Psoas muscle (tissue), 8 donors: ENCODE measurements at places on chromosomes 7 and 10. TPM values are rescaled to one million over a fixed set of nuclear protein-coding genes. Genes with fewer than 3 reads are reported as not detected.

The NAT16 gene
- total RNA-seq, result not detected

DNA sequence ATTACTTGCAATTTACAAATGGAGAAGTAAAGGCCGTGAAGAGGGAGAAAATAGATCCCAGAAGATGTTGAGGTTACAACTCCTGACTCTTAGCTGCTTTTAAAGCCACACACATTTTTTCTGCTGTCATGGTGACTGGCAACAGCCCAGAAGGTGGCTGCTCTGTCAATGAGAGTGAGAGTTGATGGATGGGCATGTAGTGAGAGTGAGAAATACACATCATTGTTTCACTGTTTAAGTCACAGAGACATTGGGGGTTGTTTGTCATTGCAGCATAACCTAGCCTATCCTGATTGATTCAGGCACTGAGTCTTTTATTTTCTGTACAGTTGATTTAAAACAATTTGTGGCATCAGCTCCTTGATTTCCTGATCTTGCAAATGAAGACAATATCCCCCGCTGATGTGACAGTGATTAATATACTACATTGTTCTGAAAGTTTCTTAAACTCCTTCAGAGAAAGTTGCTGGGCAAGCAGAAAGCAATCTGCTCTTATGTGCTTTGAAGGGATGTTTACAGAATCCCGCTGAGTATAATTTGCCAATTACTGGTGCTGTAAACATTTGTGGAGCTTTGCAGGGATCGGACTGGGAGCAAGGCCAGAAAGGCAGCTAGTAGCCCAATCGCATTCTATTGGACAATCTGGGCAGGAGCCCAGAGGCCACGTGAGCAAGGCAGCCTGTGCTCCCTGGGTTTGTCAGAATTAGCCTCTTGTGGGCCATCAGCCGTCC lies 229.6 kb downstream of the PRPF18 start:
- H3K36me3 ChIP-seq, result no peaks in the 10 kb centered on the region
- H3K27ac ChIP-seq, result no peak overlapping the region
- H3K4me3 ChIP-seq, result no peak overlapping the region
- DNase-seq, result peak; percentile 40
- H3K4me1 ChIP-seq, result no peaks in the 10 kb centered on the region

DNA sequence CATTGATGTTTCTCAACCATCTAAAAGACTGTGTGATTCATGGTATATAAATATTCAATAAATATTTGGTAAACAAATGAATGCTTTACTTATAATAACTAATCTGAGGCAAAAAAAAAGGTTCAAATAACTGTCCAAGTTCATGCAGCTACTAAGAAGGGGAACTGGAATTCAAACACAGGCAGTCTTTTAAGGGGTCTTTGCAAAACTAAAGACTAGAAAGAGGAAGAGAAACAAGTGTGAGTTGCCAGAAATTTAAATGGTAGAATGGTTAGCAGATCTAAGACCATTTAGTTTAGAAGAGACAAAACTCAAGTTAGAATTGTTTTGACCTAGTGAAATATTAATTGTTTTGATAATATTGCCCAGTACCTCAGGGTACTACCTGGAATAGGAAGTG lies 642.0 kb upstream of the LRRN3 start:
- no peaks in the 10 kb centered on the region for H3K36me3 ChIP-seq
- DNase-seq, result no peak
- H3K4me3 ChIP-seq, result no peak overlapping the region

GRCh38 chr7:126605056-126605455 lies 647.7 kb downstream of the GRM8 start:
- H3K4me3 ChIP-seq, result no peak overlapping the region
- H3K27me3 ChIP-seq, result no peaks in the 10 kb centered on the region
- H3K27ac ChIP-seq, result no peak overlapping the region
- DNase-seq, result no peak
- H3K36me3 ChIP-seq, result no peaks in the 10 kb centered on the region

DNA sequence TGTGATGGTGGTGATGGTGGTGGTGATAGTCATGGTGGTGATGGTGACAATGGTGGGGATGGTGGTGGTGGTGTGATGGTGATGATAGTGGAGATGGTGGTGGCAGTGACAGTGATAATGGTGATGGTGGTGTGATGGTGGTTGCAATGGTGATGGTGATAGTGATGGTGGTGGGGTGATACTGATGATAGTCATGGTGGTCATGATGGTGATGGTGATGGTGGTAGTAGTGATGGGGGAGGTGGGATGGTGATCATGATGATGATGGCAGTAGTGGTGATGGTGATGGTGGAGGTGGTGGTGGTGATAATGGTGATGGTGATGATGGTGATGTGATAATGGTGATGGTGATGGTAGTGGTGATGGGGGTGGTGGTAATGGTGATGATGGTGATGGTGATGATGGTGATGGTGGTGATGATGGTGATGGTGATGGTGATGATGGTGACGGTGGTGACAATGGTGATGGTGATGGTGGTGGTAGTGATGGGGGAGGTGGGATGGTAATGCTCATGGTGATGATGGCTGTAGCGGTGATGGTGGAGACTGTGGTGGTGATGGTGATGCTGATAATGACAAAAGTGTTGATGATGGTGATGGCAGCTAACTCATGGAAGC lies 4.7 kb upstream of the PWWP2B start:
- H3K27ac ChIP-seq, result no peak overlapping the region
- no peak overlapping the region for H3K4me3 ChIP-seq
- H3K27me3 ChIP-seq, result no peaks in the 10 kb centered on the region
- peaks cover 12% of the 10 kb centered on the region for H3K4me1 ChIP-seq

- H3K27me3 ChIP-seq, result no peaks in the 10 kb centered on the region
- H3K4me3 ChIP-seq, result no peak overlapping the region
- no peak overlapping the region for H3K27ac ChIP-seq
- H3K4me1 ChIP-seq, result peaks cover 66% of the 10 kb centered on the region
These were observed 7.6 kb downstream of the ZRANB1 start for GRCh38 chr10:124949543-124949942.

GRCh38 chr10:106615081-106615480 lies 549.4 kb downstream of the SORCS1 start:
- H3K27me3 ChIP-seq, result no peaks in the 10 kb centered on the region
- H3K27ac ChIP-seq, result no peak overlapping the region
- no peaks in the 10 kb centered on the region for H3K4me1 ChIP-seq
- no peak for DNase-seq
- no peak overlapping the region for H3K4me3 ChIP-seq
- no peaks in the 10 kb centered on the region for H3K36me3 ChIP-seq

The C10orf53 gene
- total RNA-seq, result not detected

DNA sequence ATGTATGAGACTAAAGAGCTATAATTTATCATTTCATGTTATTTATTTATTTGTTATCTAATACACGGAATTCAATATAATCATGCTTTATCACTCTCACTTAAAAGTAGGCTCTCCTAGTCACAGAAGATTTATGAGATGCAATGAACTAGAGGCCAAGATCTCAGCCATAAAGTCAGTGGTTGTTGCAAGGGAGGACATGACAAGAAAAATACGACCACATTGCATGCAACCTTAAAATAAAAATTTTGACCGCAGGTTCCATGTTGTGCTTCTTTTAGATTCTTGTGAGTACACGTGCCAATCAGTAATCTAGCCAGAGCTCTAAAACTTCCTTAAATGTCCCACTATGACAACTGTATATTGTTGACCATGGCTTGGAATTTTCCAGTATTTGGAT lies 75.9 kb upstream of the SP8 start:
- no peaks in the 10 kb centered on the region for H3K36me3 ChIP-seq
- H3K4me1 ChIP-seq, result no peaks in the 10 kb centered on the region
- no peak for DNase-seq
- H3K27ac ChIP-seq, result no peak overlapping the region

- H3K4me1 ChIP-seq, result peaks cover 57% of the 10 kb centered on the region
- peak overlapping the region; percentile 70 for H3K4me3 ChIP-seq
- DNase-seq, result peak; percentile 95
- peak overlapping the region; percentile 99 for H3K27ac ChIP-seq
- H3K36me3 ChIP-seq, result peaks cover 36% of the 10 kb centered on the region
These were observed 6.4 kb downstream of the MAFK start for GRCh38 chr7:1536743-1537534.

- peaks cover 2% of the 10 kb centered on the region for H3K27me3 ChIP-seq
- no peaks in the 10 kb centered on the region for H3K36me3 ChIP-seq
- no peak overlapping the region for H3K27ac ChIP-seq
- peak overlapping the region; percentile 63 for H3K4me3 ChIP-seq
These were observed 1.8 kb upstream of the PDGFA start for GRCh38 chr7:521221-522070.

The LRIT1 gene
- total RNA-seq, result not detected

DNA sequence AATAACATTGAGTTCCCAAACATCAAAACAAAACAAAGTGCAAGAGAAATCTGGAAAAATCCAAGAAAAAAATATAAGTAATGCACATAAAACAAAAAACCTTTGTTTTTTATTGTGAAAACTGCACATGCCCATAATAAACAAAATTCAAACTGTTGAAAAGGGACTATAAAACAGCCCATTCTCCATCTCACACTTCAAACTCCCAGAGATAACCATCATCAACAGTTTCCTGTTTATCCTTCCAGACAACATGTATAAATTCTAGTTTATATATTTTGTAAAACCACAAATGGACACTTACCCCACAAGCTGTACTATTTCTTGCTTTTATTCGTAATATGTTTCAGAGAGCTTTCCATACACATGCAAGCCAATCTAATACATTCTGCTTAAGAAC lies 79.3 kb downstream of the DPY19L1 start:
- H3K27me3 ChIP-seq, result no peaks in the 10 kb centered on the region
- no peaks in the 10 kb centered on the region for H3K4me1 ChIP-seq
- DNase-seq, result no peak
- no peak overlapping the region for H3K4me3 ChIP-seq

GRCh38 chr7:47714669-47715607 lies 133.0 kb upstream of the TNS3 start:
- no peaks in the 10 kb centered on the region for H3K27me3 ChIP-seq
- H3K4me1 ChIP-seq, result no peaks in the 10 kb centered on the region
- no peak overlapping the region for H3K27ac ChIP-seq
- DNase-seq, result no peak
- no peak overlapping the region for H3K4me3 ChIP-seq
- H3K36me3 ChIP-seq, result no peaks in the 10 kb centered on the region

The SEMA3E gene
- 0.41 TPM for total RNA-seq

DNA sequence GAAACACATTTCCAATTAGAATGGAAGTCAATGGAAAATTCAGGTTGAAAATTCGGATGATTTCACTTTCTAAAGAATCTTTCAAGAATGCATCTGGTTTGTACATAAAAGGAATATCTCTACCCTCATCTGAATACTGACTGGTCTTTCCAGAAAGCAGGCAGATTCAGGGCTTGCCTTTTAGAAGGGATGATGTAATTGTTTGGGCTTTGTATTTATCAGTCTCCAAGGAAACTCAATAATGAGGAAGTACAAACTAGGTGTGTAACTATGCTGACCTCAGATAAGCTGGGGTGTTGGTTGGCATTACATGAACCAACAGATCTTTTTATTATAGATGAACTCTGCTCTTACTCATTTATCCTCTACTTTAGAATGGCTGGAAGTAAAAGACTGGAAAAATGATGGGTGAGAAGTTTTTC lies 24.1 kb downstream of the PDLIM1 start:
- H3K36me3 ChIP-seq, result no peaks in the 10 kb centered on the region
- H3K4me1 ChIP-seq, result peaks cover 12% of the 10 kb centered on the region
- peak overlapping the region; percentile 56 for H3K27ac ChIP-seq
- H3K27me3 ChIP-seq, result no peaks in the 10 kb centered on the region
- no peak for DNase-seq

- H3K36me3 ChIP-seq, result peaks cover 38% of the 10 kb centered on the region
- H3K4me1 ChIP-seq, result no peaks in the 10 kb centered on the region
- H3K27ac ChIP-seq, result no peak overlapping the region
- H3K27me3 ChIP-seq, result no peaks in the 10 kb centered on the region
- DNase-seq, result no peak
These were observed 10.7 kb upstream of the NFKB2 start for GRCh38 chr10:102384606-102385429.

DNA sequence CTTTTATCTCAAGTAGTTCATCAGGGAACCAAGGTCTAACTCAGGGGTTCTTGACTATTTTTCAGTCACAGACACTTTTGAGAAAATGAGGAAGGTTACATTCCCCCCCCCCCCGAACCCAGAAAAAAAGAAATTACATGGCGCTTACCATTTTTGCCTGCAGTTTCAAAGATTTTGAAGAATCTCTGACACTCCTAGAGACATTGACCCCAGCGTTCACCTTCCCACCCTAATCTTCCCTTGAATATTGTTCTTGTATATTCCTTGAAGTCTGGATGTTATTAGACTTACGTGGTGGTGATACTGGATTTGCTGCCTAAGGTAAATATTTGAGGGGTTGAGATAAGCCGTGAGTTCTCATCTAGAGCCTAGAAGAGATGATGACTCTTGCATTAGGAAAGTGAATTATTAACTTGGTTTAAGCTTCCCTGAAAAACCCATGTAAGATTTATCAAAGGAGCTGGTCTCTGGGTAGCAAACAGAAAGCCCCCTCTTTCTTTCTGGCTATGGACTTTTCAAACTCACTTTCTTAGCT lies 245.7 kb upstream of the FOXK1 start:
- DNase-seq, result no peak
- no peaks in the 10 kb centered on the region for H3K27me3 ChIP-seq
- no peak overlapping the region for H3K4me3 ChIP-seq
- no peaks in the 10 kb centered on the region for H3K36me3 ChIP-seq
- H3K4me1 ChIP-seq, result no peaks in the 10 kb centered on the region

GRCh38 chr7:51635775-51636174 lies 319.2 kb upstream of the COBL start:
- no peak for DNase-seq
- H3K4me3 ChIP-seq, result no peak overlapping the region
- no peak overlapping the region for H3K27ac ChIP-seq
